ENCODE measurements at places on chromosomes 13 and 19.
A peak's percentile ranks its signal among the peaks of the same experiment; 100 is the strongest.

- DNase-seq: no peak
These were observed 24.7 kb upstream of the USPL1 start for GRCh38 chr13:30593001-30593400.

GRCh38 chr19:41694196-41694595 lies 6.1 kb upstream of the CEACAM7 start:
- DNase-seq: no peak

DNA sequence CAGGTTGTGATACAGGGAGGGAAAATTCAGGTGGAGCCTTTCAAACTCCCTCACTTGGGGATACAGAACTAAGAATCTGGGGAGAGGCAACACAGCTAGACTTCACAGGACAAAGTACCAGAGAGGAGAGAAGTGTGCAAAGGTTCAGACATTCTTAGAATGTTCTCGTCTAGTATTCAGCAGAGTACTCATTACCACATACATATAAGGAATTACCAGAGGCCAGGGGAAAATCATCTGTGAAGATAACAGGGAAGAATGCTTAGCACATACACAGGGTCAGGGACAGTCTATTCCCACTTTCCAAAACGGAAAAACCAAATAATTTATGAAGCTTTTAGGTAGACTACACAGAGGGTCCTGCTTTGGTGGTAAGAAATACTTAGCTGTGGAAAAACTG lies 58.1 kb downstream of the TRPC4 start:
- peak; percentile 75 for DNase-seq

DNA sequence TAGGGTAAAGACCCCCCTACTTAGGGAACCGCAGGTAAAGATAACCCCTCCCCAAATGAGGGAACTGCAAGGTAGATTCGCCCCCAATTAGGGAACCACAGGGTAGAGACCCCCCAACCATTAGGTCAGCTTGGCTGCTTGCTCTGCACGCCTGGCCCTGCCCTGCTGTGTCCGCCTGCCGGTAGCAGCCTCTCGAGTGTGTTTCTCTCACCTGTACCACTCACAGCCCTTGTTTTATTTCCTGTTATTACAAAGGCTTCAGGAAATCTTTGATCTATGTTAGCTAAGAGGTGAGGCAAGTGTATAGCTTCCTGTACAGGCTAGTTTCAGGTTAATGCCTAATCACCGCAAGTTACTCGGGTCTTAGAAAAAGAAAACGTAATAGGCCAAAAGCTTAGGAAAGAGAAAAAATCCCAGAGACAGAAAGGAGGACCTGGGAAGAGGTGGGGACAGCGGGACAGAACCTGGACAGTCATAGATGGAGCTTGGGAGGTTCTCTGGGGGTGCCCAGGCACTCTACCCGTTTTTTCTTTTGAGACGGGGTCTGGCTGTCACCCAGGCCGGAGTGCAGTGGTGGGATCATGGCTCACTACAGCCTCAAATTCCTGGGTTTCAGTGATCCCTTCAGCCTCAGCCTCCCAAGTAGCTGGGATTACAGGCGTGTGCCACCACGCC lies 23.1 kb upstream of the EIF3G start:
- no peak for DNase-seq

DNA sequence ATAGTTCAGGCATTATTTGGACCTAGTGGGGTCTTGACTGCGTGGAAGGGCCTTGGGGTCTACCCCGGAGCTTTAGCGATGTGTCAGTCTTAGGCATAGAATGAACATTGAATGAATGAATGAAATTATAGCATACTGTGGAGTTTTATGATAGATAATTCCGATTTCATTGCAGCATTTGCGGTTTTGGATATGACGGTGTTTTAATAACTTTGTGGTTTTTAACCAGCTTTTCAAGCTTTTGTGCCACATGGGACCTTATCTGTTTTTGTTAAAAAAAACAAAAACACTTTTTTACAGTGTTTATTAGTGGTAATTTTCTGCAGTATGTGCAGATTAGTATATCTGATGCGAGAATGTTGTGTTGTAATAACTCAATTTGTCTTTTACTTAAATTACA lies 696 bp downstream of the NUP58 start:
- no peak for DNase-seq

Data from trophoblast cell (in vitro differentiated cells and primary cell).